CD4-positive, alpha-beta T cell treated with Interleukin-2 at 100 ng/mL for 4 hours (primary cell): ENCODE measurements at places on chromosomes 3 and 15.

DNA sequence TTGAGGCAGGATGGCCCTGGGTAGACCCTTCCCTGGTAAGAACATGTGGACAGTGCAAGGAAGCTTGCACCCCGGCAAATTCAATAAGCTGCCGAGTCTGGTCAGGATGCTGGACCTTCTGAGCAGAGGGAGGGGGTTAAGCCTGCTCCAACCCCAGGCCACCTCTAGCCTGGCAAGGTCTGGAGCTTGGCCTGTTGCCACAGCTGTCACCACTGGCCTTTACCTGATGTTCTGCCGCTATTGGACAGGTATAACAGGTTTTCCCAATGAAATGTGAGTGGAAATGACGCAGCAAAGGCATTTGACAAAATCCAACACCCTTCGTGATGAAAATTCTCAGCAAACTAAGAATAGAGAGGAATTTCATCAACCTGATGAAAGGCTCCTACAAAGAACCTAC is 699 bp upstream of the MESP1 start:
- no peak for DNase-seq

GRCh38 chr3:180882115-180882514 is 30.4 kb upstream of the FXR1 start:
- no peak for DNase-seq

- no peak for DNase-seq
Observed at GRCh38 chr3:187648177-187648576, 22.0 kb downstream of the SST start.

DNA sequence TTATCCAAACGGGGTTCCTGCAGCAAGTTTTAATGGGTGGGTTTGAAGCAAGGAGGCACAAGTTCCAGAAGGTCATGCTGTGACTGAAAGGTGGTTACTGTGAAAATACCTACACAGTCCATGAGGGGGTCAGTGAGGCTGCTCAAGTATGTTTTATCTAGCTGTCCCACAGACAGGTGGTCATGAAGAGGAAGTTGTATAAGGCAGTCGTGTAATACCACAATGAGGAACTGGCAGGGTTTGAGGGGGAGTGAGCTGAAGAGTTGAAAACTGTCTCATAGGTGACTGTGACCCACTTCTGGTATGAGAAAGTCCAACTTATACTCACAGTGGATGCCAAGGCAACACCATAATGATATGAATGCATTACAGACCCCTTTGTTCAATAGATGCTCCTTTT is 856.8 kb downstream of the OTOL1 start:
- no peak for DNase-seq

DNA sequence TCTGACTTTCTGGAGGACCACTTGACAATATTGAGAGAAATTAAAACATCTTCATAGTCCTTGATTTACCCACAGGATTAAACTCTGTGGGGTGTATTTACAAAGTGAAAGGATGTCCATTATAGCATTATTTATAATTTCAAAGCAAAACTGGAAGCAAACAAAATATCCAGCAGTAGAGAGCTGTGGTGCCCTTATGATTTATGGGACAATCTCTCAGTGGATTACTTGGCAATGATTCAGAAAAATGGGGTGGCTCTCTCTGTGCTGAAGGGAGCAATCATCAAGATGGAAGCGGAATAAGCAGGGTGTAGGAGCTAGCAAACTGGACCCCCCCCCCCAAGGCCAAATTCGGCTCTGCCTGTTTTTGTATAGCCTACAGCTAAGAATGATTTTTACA is 9.0 kb downstream of the PPCDC start:
- DNase-seq = no peak

DNA sequence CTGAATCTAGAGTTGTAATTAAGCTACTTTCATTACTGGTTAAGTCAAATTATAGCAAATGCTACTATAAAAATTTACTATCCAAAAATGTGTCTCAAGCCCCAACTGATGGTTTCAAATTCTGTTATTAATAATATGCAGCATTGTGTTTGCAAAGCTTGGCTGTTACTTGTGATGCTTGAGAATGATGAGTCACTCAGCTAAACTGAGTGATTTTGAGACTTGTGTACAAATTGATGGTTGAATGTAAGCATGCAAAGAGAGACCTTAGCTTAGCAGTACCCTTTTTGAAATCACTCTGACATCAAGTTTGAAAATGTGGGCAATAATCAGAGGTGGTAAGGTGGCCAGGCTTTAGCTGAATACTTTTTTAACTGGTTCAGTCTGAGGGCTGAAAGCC is 27.6 kb downstream of the OPA1 start:
- no peak for DNase-seq

GRCh38 chr15:49423021-49423420 is at the start of gene FGF7:
Gene FGF7 (plus strand): TSS chr15:49423242. CDS start chr15:49424298, 1,056 bp downstream.
- no peak for DNase-seq

GRCh38 chr15:62828364-62828763 is 214.2 kb upstream of the TPM1 start:
- no peak for DNase-seq

- DNase-seq = no peak
Observed at GRCh38 chr3:59185591-59186369, 136.0 kb upstream of the CFAP20DC start.

GRCh38 chr3:150635076-150635475 is 32.0 kb downstream of the SELENOT start:
- DNase-seq = no peak

- no peak for DNase-seq
Observed at GRCh38 chr3:33949074-33949473, 150.6 kb downstream of the PDCD6IP start.

DNA sequence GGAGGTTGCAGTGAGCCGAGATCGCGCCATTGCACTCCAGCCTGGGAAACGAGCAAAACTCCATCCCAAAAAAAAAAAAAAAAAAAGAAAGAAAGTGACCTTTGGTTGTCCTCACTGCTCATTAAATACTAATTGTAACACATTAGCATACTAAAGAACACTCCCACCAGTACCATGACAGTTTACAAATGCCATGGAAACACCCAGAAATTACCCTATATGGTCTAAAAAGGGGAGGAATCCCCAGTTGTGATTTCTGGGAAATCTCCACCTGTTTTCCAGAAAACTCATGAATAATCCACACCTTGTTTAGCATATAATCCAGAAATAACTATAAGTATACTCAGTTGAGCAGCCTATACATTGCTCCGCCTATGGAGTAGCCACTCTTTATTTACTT is 23.5 kb upstream of the INO80 start:
- no peak for DNase-seq

DNA sequence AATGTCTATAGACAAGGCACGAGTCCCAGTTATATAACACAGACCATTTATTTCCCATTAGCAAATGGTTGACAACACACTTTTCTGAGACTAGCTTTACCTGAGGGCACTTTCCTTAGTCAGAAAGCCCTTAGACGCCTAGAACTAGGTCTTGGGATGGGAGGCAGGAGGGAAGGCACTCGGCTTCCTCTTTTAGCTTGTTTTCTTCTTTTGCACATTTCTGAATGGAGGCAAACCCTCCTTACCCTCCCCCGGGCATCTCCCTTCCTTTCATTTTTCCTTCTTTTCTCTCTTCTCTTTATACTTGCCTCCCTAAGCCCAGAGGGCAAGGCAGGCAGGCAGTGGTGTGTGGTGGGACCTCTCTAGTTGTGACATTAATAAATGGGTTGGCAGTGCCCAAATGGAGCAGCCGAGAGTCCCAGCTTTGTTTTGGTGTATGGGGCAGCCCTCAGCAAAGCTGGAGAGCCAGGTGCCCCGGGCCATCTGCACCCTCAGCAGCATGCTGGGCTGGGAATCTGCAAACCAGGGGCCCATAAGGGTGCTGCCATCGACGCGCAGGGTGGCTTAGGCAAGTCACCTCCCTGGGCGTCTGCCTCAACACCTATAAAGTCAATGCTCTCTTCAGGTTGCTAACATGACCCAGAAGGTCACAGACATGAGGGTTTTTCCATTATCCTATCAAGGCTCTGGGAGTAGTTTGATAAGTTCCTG is 21.1 kb upstream of the BCL2L10 start:
- no peak for DNase-seq

GRCh38 chr3:188164248-188164687 is 10.3 kb downstream of the LPP start:
- peak; percentile 45 for DNase-seq

- DNase-seq = no peak
Observed at GRCh38 chr15:99967841-99968371, 234.7 kb upstream of the LYSMD4 start.

DNA sequence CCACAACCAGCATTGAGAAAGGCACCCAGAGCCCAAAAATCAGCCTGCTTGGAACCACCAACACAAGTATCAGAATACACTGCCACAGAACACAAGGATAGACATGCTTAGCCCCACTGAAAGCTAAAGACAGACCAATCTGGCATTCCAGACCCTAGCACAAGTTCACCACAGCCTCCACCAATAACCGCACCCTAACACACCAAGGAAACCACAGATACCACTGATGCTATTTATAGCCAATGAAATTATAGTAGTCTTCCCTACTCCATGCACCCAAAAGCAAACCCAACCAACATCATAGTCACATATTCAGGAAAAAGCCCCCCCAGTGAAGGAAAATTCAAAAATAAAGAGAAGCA is 83.9 kb upstream of the STT3B start:
- no peak for DNase-seq
